ENCODE measurements at places on chromosomes 11 and 22.

- DNase-seq, result no peak
Measured at GRCh38 chr22:37410174-37411055, 16.9 kb downstream of the ELFN2 start.

DNA sequence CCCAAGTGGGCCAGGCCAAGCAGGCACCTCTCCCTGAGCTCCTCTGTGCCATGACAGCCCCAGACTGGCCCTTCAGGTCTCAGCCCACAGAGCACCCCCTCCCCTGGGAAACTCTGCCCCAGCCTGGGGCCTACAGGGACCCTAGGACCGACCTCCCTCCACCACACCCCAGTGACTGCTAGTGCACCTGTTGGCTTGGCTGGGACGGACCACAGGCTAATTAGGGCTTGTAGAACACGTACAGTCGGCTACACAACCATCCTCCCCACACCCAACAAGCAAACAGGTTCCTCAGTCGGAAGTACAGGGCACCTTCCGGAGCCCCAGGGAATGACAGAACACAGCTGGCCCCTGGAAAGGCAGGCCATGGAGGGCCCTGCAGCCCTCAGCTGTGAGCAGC is 4.3 kb downstream of the SBF1 start:
- DNase-seq, result no peak

DNA sequence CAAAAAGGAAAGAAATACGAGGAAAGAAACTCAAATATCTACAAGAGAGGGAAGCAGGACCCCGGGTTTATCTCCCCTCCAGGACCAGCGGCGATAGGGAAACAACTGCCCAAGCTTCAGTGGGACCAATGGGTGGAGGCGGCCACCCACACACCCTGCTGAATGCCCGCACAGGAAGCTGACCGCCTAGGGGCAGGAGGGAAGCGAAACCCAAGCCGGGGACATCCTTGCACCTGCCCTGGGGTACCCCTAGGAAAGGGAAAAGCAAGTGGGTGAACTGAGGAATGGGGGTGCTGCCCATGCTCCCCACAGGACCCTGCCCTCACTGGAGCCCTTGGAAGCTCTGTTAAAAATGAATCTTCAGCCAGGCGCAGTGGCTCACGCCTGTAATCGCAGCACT is 27.6 kb upstream of the HMOX1 start:
- DNase-seq, result no peak

DNA sequence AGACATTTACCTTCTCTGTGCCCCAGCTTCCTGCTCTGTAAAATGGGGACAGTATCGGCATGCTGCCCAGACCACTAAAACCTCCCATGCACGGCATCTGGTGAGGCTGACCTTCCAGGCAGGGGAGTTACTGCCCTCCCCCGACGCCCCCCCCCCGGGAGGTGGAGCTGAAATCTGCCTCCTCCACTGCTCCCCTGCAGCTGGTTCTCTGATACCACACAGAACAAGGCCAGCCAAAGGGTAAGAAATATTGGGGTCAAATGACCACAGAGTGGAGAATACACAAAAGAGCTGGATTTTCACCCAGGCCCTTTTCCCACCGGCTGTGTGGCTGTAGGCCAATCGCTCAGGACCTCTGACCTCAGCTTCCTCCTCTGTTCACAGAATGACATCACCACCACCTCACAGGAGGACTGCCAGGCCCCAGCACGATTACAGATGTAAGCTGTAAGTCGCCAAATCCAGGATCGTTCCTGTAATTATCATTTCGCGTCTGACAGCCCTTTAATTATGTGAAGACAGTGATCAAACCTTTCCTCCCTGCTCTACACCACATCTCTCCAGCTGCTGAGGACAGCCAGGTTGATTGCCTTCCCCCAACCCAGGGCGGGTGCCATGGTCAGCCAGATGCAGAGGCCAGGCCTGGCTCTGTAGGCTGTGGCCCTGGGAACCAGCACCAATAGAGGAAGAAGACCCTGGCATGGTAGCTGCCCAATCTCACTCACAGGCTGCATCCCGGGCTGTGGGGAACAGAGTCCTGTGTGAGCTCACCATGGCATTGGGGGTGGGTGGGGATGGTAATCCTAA is 35.7 kb upstream of the KLHL35 start:
- DNase-seq, result peak; percentile 46

DNA sequence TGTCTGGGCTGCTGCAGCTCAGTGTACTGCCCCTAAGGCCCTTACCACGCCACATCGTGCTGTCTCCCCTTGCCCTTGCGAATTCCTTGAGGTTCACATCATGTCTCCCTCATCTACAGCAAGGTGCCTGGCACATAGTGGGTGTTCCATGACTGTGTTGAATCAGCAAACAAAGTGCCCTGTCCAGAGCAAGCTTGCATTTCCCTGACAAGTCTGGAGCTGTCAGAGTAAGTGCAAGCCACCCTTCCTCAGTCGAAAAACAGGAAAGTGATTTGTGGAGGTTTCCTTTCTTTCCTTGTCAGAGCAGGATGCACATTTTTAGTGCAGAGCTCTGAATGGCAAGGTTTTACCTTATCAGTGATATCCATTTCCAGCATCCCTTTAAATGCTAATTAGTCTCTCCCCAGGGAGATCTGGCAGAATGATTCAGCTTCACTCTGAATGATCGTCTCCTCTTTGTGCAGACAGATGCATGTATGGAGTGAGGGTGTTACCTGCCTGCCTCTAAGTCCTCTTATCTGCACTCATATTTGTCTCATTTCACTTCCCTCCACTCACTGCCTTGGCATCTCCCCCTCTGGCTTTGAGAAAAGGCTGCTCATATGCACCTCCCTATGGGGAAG is 331.2 kb downstream of the TMEM135 start:
- no peak for DNase-seq

- no peak for DNase-seq
Measured at GRCh38 chr22:17973217-17973616, 51.1 kb downstream of the MICAL3 start.

DNA sequence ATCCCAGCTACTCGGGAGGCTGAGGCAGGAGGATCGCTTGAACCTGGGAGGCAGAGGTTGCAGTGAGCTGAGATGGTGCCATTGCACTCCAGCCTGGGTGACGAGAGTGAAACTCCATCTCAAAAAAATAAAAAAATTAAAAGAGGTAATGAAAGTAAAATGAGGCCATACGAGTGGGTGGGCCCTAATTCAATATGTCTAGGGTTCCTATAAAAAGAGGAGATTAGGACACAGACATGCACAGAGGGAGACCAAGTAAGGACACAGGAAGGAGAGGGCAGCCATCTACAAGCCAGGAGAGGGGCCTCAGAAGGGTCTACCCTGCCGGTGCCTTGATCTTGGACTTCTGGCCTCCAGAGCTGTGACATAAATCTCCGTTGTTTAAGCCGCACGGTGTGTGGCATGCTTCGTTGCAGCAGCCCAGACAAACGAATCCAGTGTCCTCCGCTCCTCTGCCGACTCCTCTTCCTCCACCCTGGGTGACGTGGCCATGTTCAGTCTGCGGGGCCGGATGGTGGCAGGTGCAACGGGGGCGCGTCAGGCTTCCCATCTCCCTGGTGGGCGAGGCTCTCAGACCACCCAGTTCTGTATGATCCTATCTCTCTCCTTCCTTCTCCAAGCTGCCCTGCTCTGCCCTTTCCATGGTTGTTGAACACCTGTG is 51.6 kb upstream of the PARVG start:
- DNase-seq, result no peak

DNA sequence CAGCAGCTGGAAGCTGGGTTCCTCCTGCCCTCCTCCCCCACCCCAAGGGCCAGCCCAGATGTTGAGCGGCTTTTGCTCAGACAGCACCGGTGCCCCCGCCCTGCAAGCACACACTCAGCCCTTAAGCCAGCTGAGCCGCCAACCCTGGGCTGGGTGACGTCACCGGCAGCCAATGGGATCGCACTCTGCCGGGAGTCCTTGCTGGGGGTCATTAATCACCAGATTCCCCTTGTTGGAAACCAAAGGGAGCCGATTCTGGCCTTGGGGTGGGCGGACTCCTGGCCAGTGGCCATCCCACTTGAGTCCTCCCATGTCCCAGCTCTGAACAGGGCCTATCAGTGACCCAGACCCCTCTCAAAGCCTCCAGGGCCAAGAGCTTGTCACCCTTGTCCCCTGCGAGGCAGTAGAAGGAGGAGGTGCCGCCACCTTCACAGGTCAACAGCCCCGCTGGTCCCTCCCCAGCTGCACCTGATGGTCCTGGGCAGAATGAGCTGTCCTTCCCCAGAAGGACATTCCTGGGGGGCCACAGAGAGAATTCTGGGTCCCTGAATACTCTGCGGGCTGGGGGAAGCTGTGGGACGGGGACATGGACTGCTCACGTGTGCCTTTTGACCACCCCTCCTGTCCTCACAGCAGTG is 7.4 kb downstream of the DUSP8 start:
- DNase-seq, result no peak

- no peak for DNase-seq
Measured at GRCh38 chr22:34111210-34111824, 191.0 kb upstream of the LARGE1 start.

DNA sequence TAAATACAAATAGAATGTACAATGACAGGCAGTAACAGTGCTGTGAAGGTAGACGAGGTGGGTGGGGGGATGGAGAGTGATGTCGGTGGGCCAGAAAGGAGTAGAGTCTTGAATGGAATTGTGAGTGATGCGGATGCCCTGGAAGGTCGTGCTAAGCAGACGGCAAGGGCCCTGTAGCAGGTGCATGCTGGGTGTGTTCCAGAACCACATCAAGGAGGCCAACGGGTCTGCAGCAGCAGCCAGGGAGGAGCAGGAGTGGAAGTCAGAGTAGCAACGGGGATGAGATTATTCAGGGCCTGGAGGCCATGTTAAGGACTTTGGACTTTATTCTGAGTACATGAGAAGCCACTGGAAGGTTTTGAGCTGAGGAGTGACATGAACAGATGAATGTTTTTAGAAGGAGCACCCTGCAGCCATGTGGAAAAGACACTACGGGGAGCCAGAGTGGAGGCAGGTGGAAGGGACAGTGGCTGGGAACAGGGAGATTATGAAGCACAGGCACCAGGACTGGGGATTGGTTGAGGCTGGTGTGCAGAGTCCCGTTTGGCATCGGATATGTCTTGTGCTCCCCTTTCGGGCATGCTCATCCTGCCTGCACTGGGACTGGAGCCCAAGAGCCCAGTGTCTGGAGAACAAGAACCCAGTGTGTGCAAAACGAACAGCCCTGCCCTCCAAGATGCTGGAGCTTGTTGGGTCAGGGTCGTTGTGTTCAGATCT is 74.1 kb downstream of the COMMD9 start:
- no peak for DNase-seq

- peak; percentile 75 for DNase-seq
Measured at GRCh38 chr22:31056986-31057599, 24.0 kb upstream of the SMTN start.

DNA sequence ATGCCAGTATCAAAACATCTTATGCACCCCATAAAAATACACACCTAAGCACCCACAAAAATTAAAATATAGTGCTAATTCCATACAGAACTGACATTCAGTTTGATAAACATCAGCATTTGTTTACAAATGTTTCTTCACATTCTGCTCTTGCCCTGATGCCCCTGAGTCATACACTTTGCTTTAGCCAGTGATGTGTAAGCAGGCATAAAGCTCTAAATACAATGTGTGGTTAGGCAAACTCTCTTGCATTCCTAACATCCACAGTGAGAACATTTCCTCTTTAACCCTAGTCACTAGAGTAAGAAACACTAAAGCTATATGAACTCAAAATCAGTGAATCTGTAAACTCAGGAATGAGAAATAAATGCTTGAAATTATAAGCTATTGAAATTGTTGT is 1060.7 kb downstream of the FAM181B start:
- peak; percentile 44 for DNase-seq

DNA sequence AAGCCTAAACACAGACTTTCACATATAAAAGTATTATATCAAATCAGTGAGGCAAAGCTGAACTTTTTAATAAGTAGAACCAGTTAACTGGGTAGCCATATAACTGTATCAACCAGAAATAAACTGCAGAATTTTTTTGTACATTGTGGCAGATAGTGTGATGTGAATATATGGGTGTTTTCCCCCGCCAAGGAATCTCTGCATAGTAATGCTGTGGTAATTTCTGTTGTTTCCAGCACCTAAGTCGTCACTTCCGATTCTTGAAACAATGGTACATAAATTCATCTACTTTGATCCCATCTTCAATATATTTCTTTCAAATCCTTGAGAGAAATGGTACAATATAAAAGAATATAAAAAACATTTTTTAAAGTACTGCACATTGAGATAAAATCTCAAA is 39.6 kb downstream of the NARS2 start:
- DNase-seq, result no peak

Measured in retinal pigment epithelial cell (primary cell).